ENCODE measurements at places on chromosomes 7 and 10. TPM values are rescaled to one million over a fixed set of nuclear protein-coding genes. Genes with fewer than 3 reads are reported as not detected.

DNA sequence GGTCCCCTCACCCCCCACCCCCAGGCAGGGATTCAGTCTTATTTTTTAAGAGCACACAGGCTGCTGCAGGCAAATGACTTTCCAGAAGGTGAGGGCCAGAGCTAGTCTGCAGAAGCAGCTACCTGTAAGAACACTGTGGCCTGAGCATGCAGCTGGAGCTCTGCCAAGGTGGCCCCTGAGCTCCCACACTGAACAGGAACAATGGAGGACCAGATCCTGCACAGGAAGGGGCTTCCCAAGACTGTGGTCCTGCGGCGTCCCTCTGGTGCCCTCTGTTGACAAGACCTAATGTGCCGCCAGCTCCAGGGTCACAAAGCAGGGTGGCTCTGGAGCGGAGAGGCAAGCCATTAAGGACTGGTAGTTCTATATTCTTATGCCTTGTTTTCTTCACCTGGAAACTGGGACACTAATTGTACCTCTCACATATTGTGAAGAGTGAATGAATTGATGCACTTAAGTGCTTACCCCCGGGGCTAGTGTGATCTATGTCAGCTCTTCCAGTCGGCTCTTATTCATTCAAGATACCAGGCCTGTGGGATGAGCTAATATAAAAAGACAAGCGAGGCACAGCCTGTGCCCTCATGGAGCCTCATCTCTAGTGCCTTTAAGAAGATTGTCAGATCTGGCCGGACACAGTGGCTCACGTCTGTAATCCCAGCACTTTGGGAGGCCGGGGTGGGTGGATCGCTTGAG lies 8.0 kb upstream of the BEND7 start:
- peak; percentile 26 for DNase-seq

- no peak for DNase-seq
Observed at GRCh38 chr7:127776776-127777386, 124.9 kb downstream of the SND1 start.

DNA sequence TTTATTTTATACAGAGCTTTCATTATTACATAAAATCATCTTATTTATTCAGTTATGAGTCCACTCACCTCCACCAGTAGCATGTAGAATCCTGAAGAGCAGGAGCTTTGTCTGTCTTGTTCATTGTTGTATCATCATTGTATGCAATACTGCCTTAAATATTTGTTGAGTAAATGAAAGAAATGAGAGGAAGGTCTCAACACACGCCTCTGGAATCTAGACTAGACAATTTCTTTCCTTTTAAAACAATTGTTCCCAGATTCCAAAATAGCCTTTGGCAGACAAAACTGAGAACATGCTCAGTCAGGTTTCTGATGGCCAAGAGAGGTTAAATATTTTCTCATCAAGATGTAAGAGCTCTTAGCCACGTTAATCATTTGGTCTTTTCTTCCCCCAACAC lies 173.1 kb upstream of the AGR3 start:
- no peak for DNase-seq

DNA sequence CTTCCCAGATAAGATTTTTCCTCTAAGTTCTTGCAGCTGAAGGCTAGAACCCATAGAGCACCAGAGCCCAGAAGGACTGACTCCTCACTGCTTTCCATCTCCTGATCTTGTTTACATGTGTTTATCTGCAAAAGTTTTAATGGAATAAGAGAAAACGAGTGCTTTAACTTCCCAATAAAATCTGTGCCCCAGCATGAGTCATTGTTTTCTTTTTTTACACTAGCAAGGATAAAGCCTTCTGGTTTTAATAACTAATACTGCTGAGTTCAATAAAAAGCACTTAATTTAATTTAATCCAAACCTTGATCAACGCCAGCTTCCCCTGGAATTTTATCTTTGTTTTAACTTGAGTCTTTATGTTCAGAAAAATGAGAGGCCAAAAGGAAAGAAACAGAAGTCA lies 227.6 kb downstream of the HPSE2 start:
- DNase-seq, result no peak

GRCh38 chr10:95963202-95963990 lies 55.6 kb downstream of the CC2D2B start:
- peak; percentile 24 for DNase-seq

The FAM171A1 gene
- 4.0 TPM for total RNA-seq
